Adipocyte (in vitro differentiated cells): ENCODE measurements at places on chromosomes 12 and 14.

DNA sequence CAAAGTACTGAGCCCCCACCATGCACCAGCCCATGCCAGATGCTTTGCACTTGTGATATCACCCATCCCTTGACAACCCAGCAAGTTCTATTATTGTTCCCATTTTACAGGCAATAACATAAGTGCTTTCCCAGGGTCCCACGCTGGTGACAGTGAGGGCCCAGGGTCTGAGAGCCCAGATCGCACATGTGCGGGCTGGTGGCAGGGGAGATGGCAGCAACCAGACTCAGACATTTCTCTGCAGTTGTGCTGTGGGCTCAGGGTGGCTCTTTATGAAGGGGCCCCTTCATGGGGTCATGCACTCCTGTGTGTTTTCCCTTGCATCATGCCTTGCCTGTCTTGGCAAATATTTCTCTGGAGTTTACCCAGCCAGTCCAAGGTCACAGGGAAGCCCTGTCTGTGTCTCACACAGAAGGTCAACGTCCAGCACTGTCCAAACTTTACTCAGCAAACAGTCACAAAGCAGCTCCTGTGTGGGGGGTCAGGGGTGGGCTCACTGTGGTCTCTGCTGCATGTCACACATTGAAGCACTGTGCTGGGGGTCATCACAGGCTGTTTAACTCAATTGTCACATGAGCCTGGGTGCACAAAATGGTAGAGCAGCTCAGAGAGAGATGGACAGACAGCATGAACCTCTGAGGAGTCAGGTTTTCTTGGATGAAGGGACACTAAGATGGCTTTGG lies 12.7 kb downstream of the SERPINA5 start:
- DNase-seq: no peak

DNA sequence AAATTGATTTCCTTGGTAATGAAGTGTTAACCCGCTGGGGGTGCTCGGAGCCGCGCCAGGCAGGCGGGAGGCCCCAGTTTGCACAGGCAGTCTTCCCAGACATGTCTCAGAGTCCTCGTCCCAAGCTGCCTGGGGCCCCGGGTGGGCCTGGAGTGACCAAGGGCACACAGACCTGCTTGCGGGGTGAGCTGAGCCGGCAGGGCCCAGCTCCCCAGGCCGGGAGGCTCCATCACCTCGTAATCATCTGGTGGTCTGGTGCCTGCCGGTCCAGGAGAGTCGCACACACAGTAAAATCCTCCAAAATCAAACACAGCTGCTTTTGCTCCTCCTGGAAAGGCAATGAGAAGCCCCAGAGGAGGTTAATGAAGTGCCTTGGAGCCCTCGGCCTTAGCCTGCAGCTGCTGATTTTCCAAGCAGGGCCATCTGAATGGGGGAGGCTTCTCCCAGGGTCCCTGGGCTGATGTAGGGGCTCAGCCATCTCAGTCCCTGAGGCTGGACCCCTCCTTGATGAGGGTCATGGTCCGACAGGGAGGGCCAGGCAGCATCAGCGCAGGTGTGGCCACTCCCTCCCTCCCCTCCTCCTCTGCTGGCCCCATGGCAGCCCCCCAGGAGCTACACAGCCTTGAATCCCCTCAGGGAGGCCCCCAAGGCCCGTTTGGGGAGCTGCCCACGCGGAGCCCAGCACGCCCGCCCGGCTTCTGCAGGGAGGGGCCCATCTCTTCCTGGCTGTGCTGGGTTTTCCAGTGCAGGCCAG lies 39.4 kb upstream of the FBRSL1 start:
- peak; percentile 9 for DNase-seq

GRCh38 chr14:71883094-71883493 lies 49.1 kb upstream of the RGS6 start:
- DNase-seq: no peak

GRCh38 chr12:4960030-4960429 lies 50.3 kb downstream of the KCNA1 start:
- DNase-seq: no peak
